ENCODE measurements at places on chromosomes 3 and 15.

DNA sequence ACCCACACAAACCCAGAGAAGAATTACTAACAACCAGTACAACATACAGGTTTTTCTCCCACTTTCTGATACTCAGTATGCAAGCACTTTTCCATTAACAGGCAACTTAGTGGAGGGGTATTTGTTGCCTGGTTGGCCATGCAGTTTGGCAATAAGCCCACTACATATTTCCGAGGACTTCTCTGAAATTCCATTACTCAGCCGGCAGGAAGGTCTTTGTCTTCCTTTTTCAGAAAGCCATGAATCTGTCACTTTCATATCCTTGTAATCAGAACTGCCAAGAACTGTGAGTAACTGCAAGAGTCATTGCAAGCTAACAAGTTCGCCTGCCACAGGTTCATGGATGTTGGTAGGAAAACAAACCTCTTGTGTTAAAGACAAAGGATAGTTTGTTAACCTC, 422.3 kb upstream of the ROBO1 start:
- no peak for DNase-seq

- no peak for DNase-seq
Measured at GRCh38 chr15:57680021-57680420, 26.5 kb upstream of the POLR2M start.

- no peak for DNase-seq
Measured at GRCh38 chr3:72982609-72983366, 13.8 kb upstream of the PPP4R2 start.

DNA sequence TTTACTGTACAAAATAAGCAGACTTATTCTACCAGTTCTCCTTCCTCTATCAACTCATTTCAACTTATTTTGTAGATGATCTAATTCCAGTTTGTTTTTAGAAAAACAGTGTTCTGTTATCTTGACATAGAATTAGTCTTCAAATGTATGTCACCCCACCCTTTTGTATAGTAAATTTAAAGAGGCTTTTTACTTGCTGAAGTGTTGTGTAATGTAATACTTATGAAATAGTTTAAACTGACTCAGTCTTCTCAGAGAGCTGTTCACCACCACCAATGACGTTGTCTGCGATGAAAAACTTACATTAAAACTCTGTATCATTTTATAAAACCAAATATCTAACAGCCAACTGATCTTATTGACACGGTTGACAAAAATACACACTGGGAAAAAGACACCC, 82.9 kb downstream of the RAP2B start:
- DNase-seq: no peak

DNA sequence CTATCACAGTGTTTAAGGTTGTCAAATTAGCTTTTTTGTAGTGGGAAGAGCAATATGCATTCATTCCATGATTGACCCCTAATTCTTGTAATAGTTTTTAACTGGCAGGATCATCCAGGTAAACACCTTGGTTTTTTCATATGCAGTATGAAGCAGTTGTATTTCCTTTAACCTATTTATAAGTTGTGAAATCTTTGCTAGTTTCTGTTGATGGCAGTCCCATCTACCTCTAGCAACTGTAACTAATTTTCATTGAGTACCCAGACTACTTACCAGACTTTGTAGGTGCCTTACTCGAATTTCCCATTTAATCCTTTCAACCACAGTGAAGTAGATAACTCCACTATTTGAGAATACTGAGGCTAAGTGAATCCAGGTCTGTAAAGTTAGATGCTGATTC, 6.1 kb downstream of the FXR1 start:
- DNase-seq: no peak

GRCh38 chr3:172536993-172537419, 13.8 kb upstream of the TNFSF10 start:
- no peak for DNase-seq

GRCh38 chr3:98630416-98630815, 37.0 kb upstream of the CPOX start:
- no peak for DNase-seq

DNA sequence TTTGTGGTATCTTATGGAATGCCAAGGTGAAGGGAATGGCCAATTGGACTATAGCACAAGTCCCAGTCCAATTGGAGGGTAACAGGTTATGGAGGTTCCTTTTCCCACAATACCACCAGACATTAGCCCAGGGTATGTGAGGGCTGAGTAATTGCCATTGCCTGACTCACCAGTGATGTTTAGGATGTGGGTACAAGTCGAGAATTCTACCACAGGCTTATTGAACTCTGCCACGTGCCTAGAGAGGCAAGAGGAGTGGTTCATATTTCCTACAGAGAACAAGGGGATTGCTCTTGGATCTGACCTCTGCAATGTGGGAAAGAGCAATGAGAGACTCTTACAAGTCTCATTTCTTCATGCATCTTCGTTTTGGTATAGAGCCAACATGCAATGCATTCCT, 85.0 kb upstream of the XCR1 start:
- DNase-seq: no peak

DNA sequence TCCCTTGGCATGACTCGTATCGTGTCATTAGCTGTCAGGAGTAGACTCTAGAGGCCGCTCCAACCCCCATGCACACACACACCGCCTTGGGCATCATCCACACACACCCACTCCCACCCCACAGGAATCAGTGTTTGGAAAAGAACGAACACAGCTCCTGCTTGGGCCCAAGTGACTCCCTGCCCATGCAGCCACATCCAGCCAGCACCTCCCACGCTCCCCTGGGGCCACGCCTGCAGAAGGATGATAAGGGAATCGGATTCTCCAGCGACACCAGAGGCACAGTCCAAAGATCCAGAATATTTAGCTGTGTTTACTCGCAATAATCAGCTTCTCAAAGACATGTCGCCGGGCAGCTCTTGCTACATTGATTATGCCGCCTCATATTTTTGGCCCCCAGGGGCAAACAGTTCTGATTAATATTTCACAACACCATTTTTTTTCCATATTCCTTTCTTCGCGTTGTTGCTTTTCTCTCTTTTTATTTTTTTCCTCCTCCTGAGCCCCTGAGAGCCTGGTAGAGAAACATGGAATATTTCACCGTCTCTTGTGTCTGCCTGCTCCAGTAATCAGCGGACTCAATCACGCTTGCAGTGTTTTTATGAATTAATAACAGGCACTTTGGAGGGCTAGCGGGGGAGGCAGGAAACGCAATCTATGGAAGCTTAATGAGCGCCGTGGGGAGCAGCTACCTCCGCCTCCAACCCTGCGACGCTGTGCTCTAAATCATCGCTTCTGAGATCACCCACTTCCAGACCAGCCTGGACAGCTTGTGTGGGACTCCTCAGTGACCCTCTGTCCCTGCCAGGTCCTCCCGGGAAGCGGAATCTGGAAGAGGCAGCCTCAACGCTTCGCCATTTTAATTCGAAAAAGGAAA, 221.4 kb downstream of the TLE3 start:
- DNase-seq: no peak

DNA sequence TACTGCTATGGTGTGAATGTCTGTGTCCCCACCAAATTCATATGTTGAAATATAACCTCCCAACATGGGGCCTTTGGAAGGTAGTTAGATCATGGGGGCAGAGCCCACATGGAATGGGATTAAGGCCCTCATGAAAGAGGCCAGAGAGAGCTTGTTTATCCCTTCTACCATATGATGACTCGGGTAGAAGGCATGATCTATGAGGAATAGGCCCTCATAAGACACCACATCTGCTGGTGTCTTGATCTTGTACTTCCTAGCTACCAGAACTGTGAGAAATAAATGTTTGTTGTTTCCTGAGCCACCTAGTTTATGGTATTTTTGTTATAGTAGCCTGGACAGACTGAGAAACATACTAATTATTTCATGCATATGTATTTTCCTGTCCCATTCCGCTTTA, 51.9 kb downstream of the WWTR1 start:
- DNase-seq: no peak

DNA sequence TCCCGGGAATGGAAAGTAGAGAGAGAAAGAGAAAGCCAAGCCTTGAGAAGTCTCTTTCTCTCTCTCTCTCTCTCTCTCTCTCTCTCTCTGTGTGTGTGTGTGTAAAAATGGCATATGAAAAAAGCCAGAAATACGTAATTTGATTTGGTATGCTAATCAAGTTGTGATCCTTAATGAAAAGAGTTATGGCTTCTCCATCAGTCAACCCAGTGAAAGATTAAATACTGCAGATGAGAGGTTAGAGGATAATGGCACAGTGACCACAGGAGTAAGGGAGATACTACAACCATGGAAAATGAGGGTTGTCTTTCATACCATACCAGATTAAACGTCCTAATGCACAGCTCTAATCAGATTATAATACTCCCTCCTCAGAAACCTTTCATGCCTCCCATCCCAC, 193.5 kb upstream of the SOX2 start:
- no peak for DNase-seq

GRCh38 chr15:85415783-85416182, 35.4 kb downstream of the AKAP13 start:
- DNase-seq: no peak

DNA sequence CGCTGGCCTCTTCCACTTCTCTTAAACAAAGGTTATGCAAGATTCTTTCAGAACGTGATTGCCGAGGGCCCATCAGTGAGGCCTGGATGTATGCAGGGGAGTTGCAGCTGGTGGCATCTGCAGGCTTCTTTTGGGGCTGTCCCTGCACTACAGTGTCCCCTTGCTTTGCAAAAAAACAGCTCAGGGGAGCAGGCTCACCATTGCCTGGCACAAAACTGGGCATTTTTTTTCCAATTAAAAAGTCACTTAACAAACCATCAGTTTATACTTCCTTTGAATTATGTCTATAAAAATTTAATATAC, 148.6 kb downstream of the ATP10A start:
- no peak for DNase-seq

- no peak for DNase-seq
Measured at GRCh38 chr3:123285066-123285465, 83.3 kb downstream of the SEC22A start.

DNA sequence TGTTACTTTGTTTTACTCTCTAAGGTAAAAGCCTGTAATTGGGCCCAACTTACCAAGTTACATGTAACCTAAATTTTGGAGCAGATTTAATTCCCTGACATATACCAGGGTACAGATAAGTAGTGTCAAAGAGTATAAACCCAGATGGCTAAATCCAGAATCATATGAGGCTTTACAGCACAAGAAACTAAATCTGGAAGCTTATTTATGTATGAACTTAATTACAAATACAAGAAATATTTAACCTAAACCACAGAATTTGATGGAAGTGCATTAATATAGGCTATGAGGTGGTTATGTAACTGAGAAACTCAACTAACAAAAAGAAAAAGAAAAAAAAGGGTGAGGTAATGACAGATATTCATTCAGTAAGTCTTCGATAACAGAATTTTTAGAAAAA, 930.2 kb upstream of the ALCAM start:
- no peak for DNase-seq

GRCh38 chr3:187025254-187025655, 94.9 kb downstream of the ST6GAL1 start:
- peak; percentile 31 for DNase-seq

GRCh38 chr3:145005427-145005826, 1033.8 kb downstream of the DIPK2A start:
- no peak for DNase-seq

- DNase-seq: no peak
Measured at GRCh38 chr15:49530092-49530491, 90.5 kb downstream of the FAM227B start.

DNA sequence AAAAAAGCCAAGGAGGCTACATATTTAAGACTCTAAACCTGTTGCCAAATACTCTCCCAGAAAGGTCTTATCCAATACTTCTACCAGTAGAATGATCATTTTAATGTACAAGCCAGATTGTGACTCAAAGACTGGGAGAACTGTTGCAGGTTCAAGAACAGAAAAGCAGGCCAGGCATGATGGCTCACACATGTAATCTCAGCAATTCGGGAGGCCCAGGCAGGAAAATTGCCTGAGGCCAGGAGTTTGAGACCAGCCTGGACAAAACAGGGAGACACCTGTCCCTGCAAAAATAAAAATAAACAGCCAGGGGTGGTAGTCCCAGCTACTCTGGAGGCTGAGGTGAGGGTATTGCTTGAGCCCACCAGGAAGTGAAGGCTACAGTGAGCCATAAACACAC, 17.8 kb upstream of the THUMPD3 start:
- no peak for DNase-seq

- no peak for DNase-seq
Measured at GRCh38 chr3:193701953-193702635, 109.1 kb downstream of the OPA1 start.

- no peak for DNase-seq
Measured at GRCh38 chr15:29331669-29332068, 62.0 kb upstream of the NSMCE3 start.

- DNase-seq: no peak
Measured at GRCh38 chr3:170714562-170715535, 129.0 kb upstream of the SLC7A14 start.

- DNase-seq: no peak
Measured at GRCh38 chr3:187209491-187209890, 12.2 kb downstream of the RTP1 start.

- DNase-seq: no peak
Measured at GRCh38 chr3:177410730-177411129, 213.4 kb upstream of the TBL1XR1 start.

GRCh38 chr3:168267179-168267578, 171.5 kb upstream of the GOLIM4 start:
- DNase-seq: no peak

- DNase-seq: no peak
Measured at GRCh38 chr3:20645340-20645739, 459.3 kb upstream of the SGO1 start.

DNA sequence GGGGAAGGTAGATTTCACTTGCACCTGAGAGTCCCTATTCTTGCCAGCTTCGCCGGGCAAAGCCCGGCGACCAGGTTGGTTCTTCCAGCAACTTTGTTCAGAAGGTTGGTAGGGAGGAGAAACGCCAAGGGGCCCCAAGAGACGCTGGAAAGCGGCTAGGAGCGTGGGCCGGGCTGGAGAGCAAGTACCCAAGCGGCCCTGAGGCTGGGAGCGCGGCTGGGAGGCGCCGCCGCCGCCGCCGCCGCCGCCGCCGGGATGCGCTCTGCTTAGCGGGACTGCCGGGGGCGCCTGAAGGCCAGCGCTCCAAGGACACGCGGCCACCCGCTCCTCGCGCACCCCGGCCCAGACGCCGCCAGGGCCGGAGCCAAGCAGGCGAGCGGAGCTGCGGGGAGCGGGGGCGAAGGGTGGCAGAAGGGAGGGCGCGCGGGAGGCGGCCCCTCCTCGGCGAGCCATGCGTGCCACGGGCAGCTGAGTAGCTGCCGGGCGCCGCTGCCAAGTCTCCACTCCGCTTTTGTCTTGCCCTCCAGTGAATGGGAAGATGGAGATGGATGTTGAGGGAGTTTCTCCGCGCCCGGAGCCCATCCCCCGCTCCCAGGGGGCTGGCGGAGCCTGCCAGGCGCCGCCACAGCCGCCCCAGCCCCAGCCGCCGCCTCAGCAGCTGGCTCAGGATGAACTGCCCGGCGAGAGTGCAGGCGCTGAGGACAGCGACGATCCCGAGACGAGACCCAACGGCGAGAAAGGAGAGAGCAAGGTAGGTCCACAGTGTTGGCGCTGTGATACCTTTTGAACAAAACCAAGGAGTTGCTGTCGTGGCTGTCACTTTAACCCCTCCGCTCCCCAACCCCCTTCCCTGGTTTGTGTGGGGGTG, 227.4 kb upstream of the AZI2 start:
- DNase-seq: no peak

- DNase-seq: no peak
Measured at GRCh38 chr15:48866141-48866563, 11.8 kb upstream of the EID1 start.

Data from stimulated activated CD4-positive, alpha-beta T cell treated with anti-CD3 and anti-CD28 coated beads, Interleukin-1b, Interleukin-23, amount 100 ng/mL, for 1 hour (primary cell).